ENCODE measurements at places on chromosomes 3 and 15.

- DNase-seq = no peak
These were observed 10.3 kb downstream of the SKIL start for GRCh38 chr3:170367797-170368196.

GRCh38 chr3:106758459-106758858 is 618.8 kb upstream of the CCDC54 start:
- DNase-seq = no peak

- no peak for DNase-seq
These were observed 509.5 kb downstream of the NTRK3 start for GRCh38 chr15:87747087-87747486.

DNA sequence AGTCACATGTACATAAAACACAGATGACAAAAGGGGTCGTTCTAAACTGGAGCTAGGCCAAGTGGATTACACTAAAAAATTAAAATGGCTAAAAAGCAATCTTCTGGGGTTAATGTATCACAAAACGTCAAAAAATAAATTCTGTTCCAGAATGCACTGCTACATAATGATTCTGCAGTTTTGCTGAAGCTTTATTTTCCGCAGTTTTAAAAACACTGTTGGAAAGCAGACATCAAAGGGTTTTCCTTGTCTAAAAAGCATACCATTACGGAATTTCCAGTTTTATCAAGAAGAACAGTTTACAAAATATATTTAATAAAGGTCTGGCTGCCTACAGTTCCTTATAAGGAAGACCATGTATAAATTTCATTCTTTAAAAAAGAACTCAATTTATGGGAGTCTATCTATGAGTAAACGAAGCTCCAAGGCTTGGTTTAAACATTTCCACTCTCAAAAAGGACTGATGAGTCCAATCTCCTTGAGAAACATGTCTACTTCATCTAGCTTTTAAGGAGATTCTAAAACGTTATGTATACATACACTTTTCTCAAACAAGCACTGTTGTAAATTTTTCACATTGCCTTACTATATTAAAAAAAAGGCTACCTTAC is 1.3 kb downstream of the DMXL2 start:
- DNase-seq = no peak

GRCh38 chr3:32571192-32571485 is 481 bp upstream of the DYNC1LI1 start:
- no peak for DNase-seq

DNA sequence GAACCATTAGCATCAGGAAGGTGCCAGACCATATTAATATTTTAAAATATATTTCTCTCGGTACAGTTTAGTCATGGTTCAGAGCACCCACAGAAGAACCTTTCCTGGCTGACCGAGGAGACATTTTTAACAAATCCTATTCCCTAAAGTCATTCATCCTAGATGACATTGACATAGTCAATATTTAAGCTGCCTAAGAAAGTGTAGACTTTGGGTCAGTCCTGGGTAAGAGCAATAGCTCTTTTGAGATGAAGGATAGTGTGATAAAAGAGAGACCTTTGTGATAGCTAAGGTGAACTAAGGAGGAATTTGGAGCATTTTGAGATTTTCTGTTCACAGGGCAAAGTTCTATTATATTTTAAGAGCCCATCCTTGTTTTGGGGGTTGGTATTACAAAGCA is 47.5 kb downstream of the ZNF609 start:
- no peak for DNase-seq

DNA sequence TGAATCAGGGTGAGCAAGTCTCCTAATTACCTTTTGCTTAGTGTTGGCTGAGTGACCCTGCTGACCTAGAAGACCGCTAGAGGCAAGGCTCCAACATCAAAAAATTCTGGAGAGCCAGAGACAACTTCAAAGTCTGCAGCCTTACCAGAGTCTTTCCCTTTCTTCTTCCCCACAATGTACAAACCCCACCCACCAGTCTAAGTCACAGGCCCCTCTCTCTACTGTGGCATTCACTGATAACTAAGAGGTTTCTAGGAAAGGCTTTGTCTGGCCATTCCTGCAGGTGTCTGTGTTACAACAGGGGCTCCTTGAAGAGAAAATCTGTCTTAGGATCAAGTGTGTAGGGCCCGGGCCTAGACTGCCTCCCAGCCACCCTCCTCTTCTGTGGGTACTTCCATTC is 525 bp downstream of the MYH15 start:
- DNase-seq = no peak

DNA sequence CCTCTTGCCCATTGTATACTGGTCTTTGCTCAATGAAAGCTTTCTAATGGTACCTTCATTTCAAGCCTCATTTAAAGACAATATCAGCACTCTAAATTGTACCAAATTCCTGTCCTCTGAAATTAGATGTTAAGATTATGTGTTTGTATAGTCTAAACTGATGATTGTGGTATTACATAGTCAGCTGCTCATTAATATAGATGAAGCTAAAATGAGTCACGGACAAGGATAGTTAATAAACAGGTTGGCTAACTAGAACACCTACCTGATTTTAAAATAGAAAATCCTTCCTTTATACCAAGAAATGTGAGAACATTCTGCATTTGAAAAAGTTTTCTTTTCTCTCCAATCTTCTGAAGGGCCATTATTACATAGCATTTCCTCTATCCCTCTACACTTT is 2.9 kb downstream of the PRKCI start:
- no peak for DNase-seq

GRCh38 chr3:164375538-164375937 is 702.8 kb downstream of the SI start:
- no peak for DNase-seq

GRCh38 chr3:72606005-72606800 is 242.0 kb downstream of the SHQ1 start:
- no peak for DNase-seq

DNA sequence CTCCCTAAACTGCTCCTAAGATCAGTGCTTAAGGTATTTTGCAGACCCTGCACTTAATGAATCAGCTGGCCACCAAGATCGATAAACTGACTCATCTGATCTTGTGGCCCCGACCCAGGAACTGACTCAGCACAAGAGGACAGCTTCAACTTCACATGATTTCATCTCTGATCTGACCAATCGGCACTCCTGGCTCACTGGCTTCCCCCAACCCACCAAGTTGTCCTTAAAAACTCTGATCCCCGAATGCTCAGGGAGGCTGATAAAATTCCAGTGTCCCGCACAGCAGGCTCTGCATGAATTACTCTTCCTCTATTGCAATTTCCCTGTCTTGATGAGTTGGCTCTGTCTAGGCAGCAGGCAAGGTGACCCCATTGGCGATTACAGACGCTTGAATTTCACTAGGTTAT is 13.5 kb downstream of the HTR3E start:
- DNase-seq = no peak

Measured in GOT3 (cell line).